ENCODE measurements at places on chromosomes 11 and 22.

DNA sequence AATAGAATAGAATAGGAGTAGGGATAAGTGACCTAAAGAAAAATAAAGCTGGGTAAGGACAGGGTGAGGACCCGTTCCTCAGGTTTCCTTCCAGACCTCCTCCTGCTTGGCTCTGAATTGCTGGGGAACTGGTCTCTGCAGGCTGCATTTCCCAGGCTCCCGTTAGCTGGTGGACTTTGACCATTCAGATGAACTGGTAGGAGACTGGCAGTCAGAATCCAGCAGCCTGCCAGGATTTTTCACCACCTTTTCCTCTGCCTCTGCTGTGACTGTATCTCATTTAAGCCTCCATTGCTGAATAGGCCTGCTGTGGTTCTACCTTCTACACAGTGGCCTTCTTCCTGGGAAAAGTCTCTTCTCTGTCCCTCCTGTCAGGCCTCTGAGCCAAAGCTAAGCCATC, 24.6 kb upstream of the SMPD1 start:
- DNase-seq, result no peak

- DNase-seq, result no peak
Observed at GRCh38 chr11:69183613-69184012, 27.9 kb downstream of the SMIM38 start.

DNA sequence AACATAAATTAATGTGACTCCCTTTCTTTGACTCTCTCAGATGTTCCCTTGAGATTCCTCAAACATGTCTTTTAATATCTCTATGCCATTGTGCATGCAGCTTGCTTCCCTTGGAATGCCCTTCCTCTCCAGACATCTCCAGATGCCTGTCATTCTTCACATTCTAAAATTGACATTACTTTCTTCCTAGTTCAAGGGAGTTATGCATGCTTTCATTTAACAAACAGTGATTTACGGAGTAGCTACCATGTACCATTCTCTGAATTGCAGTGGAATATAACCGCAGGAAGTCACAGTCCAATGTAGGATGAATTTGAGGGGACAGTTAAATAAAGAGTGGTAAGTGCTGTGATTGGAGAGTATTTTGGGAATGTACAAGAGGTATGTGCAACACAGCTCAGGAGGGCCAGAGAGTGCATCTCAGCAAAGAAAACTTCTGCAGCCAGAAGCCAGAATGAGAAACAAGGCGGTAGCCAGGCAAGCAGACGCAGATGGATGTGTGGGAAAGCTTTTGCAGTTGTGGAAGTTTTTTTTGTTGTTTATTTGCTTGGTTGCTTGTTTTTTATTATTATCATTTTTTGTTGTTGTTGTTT, 18.7 kb downstream of the MMP10 start:
- no peak for DNase-seq

- no peak for DNase-seq
Observed at GRCh38 chr11:35380603-35381002, 38.8 kb downstream of the SLC1A2 start.

DNA sequence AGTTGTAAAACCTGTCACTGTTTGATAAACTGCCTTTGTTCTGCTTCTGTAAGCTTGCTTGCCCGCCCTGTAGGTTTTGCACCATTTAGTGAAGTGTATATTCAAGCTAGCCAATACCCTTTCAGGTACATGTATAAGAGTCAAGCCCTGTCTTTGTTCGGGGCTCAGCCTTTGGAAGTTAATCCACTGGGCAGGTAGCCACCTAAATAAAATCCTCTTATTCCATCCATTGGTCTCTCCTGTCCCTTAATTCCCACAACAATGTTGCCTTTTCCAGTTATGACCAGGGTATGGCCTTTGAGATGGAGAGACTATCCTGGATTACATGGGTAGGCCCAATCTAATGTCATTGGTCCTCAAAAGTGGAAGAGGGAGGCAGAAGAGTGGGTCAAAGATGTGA, 34.0 kb downstream of the NXPE1 start:
- no peak for DNase-seq

- no peak for DNase-seq
Observed at GRCh38 chr11:78451371-78452150, 33.9 kb upstream of the GAB2 start.
